Stimulated activated CD4-positive, alpha-beta T cell treated with anti-CD3 and anti-CD28 coated beads, Interleukin-1b, Interleukin-23, amount 100 ng/mL, for 1 hour (primary cell): ENCODE measurements at places on chromosomes 13 and 19.
A peak's percentile ranks its signal among the peaks of the same experiment; 100 is the strongest.

DNA sequence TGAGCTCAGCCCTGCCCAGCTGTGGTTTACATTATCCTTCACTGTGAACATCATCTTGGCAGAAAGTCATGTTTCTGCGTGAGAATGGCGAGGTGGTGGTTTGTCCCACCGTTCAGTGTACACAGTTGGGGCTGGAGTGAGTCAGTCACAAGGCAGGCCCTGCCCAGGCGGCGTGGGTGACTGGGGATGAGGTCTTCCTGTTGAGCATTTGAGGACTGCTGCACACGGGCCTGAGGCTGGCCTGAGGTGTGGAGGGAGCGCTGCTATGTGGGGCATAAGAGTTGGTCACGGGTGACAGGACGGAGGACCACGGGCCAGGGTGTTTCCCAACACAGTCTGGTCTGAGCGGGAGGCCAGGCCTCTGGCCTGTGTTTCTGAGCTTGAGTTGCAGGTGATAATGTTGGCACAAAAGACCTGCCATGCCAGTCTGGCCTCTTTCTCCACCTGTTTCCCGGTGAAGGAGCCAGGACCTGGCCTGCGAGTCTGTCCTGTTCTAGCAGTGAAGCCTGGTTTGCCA is 13.4 kb upstream of the C19orf33 start:
- no peak for DNase-seq

- no peak for DNase-seq
Observed at GRCh38 chr19:35478794-35479677, 11.2 kb downstream of the KRTDAP start.

DNA sequence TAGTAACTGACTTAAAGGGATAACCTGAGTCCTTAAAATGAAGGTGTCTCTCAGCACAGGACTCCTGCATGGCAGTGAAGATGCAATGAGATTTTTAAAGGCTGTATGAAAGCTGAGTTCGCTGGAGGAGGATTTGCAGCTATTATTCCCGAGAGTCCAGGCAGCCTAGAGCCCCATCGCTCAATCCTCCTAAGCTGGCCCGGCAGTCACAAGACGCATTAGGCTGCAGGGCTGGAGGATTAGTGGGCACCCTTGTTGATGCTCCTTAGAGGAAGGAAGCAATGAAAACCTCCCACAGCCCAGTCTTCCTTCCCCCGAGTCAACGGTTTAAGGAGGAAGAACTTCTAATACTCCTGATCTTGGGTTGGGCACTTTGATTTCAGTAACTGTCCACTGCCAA is 239.5 kb downstream of the EFNB2 start:
- no peak for DNase-seq

DNA sequence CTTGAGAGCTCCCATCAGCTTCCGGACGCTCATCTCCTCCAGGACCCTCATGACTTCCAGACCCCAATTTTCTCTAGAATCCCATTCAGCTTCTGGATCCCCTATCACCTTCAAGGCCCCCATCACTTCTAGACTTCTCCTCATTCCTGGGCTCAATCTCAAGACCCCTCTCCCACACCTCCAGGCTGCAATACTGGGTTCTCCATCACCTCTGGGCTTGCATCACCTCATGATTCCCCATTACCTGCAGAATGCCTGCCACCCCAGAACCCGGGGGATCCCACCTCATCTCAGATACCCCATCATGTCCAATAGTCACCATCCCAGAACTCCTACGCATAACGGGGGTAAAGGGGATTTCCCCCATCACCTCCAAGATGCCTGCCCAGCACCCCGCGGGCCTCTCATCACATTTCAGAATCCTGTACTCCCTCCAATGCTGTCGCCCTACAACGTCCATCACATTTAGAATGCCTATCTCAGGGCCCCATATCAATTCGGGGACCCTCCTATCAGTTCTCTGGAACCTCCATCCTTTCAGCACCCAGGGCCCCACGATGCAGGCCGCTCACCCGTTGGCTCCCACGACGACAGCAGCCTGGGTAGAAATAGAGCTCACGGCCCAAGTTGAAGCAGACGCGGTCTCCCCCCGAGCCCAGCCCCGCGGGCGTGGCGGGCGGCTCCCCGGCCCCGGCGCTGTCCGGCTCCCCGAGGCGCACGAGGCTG is 738 bp downstream of the DMWD start:
- no peak for DNase-seq

DNA sequence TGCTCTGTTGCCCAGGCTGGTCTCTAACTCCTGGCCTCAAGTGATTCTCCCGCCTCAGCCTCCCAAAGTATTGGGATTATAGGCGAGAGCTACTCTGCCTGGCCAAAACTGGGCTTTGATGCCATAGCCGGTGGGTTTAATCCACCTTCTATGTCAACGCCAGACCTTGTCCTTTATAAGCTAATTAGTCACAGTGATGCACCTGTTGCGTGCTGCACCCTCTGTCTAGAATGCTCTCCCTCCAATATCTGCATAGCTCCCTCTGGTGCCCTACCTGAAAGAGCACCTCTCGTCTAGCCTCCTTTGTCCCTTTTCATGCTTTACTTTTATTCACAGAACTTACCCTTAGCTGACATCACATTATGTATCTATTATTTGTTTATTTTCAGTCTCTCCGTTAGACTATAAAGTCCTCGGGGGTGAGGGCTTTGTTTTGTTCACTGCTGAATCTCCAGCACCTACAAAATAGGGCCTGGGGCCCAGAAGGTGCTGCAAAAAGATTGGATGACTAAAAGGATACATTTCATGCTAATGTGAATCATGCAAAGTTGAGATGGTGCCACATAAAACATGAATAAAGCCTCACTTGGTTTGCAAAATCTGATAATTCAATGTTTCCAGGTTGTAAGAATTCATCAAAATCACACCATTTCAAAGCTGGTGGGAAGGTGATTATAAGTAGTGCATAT is 148.1 kb downstream of the USP12 start:
- no peak for DNase-seq

DNA sequence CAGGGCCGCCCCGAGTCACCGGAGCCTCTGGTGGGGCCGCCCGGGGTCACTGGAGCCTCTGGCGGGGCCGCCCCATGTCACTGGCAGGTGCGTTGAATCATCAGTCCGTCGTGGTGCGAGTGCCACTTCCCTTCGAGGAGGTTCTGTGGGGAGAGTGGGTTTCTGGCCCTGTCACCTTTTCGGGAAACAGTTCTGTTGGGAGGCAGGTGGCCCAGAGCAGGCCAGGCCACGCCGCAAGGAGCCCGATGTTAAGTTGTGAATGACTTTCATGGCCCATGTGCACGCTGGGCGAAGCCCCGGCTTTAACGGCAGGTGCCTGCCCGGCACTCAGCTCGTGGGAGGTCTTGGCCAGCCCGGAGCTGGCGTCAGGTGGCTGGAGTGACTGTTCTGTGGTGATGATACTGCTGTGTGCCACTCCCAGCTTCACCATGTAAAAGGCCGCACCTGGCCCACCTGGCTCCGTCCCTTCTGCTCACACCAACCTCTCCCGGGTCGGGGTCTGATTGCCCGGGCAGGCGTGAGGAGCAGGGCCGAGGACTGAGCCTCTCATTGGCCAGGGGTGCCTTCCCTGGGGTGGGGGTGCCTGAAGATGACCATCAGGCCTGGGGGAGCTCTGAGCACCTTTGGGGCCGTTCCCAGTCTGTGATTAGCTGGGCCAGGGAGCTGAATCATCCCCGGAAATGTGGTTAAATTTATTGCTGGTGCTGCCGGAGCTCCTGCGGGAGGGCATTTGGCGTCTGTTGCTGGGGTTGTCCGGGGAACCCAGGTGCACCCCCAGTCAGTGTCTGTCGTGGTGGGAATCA is 29.2 kb downstream of the CSNK1G2 start:
- no peak for DNase-seq

DNA sequence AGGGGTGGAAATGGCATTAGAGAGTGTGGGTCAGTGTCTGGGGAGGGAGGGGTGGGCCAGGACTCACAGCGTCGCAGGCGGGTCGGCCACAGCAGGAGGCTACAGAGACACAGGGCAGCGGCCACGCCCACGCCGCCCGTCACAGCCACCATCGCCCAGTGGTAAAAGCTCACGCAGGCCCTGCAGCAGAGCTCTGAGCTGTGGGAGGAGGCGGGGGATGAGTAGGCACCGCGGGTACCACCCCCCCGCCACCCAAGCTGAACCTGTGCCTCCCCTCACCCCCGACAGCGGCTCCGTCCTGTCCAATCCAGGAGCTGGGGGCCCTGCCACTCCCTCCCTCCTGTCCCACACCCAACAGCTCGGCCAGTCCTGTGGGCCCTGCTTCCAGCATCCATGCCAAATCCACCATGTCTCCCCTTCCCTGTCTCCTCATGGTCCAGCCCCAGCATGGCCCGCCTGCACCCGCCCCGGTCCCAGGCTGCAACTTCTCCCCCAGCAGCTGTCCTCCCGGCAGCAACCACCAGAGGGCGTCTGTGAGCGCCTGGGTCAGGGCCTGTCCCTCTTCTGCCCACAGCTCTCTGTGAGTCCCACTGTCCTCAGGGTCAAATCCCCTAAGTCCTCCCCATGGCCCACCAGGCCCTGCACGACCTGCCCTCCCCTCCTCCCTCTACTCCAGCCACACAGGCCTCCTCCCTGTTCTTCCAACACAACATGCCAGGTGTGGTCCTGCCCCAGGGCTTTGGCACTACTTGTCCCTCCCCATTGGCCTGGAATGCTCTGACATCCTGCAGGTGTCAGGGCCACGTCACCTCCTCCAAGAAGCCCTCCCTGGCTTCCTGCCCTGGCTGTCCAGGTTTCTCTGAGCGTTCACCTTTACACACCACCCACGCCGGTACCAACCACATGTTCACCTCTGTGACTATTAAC is 6.0 kb downstream of the TEKTIP1 start:
- peak; percentile 51 for DNase-seq

- no peak for DNase-seq
Observed at GRCh38 chr13:95740979-95741320, 64.0 kb downstream of the DNAJC3 start.

- no peak for DNase-seq
Observed at GRCh38 chr19:28393574-28394336, 819.2 kb downstream of the UQCRFS1 start.

GRCh38 chr13:106038752-106039151 is 496.7 kb downstream of the EFNB2 start:
- no peak for DNase-seq

GRCh38 chr13:49597043-49597641 is 11.8 kb upstream of the RCBTB1 start:
- DNase-seq: no peak

GRCh38 chr19:19460258-19460731 is 54.8 kb downstream of the GATAD2A start:
- no peak for DNase-seq

GRCh38 chr13:97441368-97441767 is 7.4 kb downstream of the RAP2A start:
- DNase-seq: no peak

GRCh38 chr13:80654638-80655249 is 313.8 kb upstream of the SPRY2 start:
- DNase-seq: no peak

GRCh38 chr13:50613356-50613831 is 230.1 kb downstream of the DLEU7 start:
- no peak for DNase-seq

DNA sequence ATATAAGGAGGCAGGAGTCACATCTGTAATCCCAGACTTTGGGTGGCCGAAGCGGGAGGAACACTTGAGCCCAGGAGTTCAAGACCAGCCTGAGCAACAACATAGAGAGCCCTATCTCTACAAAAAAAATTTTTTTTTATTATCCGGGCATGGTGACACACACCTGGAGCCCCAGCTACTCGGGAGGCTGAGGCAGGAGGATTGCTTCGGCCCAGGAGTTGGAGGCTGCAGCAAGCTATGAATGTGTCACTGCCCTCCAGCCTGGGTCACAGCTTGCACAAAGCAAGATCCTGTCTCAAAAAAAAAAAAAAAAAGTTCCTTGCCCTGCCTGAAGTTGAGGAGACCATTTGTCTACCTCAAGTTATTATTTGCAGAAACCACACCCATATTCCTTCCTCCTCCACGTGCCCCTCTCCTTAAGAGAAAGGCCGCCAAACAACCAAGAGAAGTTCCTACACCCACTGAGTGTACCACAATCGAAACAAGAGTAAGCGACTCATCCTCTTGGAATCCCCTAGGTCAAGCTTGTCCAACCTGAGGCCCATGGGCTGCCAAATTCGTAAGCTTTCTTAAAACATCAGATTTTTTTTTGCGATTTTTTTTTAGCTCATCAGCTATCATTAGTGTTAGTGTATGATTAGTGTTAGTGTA is 2.2 kb downstream of the ABCC4 start:
- DNase-seq: no peak

- no peak for DNase-seq
Observed at GRCh38 chr13:94352057-94352456, 127.4 kb downstream of the DCT start.

- no peak for DNase-seq
Observed at GRCh38 chr13:25503856-25504255, 132.1 kb downstream of the ATP8A2 start.

DNA sequence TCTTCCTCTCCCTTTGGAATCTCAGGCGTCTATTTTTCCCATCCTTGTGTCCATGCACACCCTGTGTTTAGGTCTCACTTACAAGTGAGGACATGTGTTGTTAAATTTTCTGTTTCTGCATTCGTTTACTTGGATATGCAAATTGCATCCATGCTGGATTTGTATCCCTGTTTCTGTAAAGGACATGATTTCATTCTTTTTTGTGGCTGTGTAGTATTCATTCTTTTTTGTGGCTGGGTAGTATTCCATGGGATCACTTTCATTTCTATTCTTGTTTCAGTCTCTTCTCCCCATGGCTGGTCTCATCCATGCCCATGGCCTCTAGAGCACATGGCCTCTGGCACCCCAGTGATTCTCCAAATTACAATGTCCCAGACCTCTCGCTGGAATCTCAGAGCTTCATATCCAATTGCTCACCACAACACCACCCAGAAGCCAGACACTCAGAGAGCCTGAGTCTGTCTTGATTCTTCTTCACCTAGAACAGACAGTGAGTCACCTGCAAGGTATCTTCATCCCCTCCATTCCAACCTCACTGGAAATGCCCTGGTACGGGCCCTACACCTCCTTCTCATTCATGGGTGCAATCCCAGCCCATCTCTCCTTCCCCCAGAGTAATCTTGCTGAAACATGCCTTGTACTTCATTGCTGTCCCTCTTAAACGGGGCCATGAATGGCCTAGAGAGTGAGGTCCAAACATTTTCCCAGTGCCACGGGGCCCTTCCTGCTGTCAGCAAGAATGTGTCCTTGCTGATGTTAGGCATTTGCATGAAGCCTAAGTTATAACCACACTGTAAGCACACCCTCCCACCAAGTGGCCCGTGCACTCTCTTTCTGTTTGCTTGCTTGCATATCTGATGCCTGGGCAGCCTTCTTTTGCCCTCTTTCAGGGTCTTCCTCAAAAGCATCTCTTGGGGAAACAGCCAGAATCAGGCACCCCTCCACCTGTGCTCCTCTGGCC is 476.2 kb upstream of the TSHZ3 start:
- no peak for DNase-seq
